ENCODE measurements at places on chromosomes 12 and 14.

DNA sequence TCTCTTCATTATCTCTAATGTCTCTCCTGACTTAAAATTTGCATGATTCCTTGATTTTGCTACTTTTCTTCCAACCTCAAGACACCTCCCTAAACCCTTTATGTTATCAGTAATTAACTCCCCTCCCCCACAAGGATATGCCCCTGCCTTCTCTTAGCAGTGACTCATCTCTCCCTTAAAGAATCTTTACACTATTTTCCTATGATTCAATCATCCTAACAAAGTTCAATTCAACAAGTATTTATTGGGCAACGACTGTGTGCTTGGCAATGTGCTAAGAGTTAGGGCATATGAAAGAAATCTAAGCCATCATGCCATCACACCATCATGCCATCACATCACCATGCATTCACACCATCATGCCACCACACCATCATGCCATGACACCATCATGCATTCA, 80.1 kb downstream of the ANO2 start:
- no peak for DNase-seq

GRCh38 chr12:17588968-17589367, 501.0 kb downstream of the RERGL start:
- no peak for DNase-seq

- DNase-seq, result no peak
Observed at GRCh38 chr12:65859519-65859918, 35.2 kb downstream of the HMGA2 start.

GRCh38 chr12:6613776-6614512, 6.8 kb upstream of the CHD4 start:
- DNase-seq, result peak; percentile 98

DNA sequence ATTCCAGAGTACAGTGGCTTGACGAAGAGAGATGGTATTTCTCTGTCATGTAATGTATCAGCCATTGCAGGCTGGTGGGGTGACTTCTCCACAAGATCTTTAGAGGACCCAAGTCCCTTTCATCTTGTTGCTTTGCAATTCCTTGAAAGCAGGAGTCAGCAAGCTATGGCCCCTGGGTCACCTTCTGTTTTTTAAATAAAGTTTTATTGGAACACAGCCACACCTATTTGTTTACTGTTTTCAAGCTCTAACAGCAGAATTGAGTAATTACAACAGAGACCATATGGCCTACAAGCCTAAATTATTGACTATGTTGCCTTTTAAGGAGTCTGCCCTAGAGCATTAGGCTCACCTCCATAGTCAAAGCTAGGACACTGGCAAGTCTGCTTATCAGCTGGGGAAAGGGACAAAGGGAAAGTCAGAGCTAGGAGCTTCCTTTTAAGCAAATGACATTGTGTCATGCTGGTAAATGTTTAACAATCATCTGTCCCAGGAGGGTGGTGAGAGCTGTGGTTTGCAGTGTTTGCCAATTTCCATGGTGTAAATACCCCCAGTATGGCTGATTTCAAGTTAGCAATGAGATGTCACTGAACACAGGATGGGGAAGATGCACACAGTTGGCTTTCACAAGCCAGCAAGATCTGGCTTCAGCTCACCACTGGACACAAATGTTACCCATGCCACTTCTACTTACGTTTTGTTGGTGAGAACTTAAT, 87.7 kb upstream of the PWP1 start:
- DNase-seq, result no peak

DNA sequence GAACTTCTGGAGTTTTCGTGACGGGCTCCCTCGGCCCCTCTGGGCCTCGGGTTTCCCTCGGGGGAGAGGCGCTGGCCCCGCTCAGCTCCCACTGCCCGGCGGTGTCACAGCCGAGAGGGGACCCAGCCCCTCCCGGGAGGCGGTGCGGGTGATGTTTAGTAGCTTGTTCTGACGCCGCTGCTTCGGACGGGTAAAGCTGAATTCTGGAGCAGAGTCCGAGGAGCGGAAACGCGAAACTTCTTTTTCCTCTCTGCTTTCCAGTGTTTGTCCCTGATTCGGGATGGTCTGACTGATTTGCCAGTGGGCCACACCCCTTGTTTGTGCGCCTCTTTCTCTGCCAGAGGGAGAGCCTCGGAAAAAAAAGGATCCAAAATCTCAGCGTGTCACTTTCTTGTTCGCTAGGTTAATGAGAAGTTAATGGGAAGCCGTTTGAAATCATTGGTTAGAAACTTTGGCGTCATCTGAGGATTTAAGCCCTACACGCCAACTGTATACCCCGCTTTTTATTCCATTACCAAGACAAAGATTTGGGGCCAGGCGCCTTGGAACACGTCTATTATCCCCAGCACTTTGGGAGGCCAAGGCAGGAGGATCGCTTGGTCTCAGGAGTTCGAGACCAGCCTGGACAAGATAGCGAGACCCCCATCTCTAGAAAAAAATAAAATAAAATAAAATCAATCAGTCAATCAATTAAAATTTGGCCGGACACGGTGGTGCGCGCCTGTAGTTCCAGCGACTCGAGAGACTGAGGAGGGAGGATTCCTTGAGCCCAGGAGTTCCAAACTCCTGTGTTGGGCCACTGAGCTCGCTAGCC, 756 bp downstream of the TULP3 start:
- no peak for DNase-seq

GRCh38 chr12:92028441-92028709, 117.3 kb downstream of the BTG1 start:
- DNase-seq, result no peak

GRCh38 chr14:75259510-75259855, 19.1 kb upstream of the FOS start:
- DNase-seq, result no peak

GRCh38 chr14:105294142-105294597, 6.6 kb downstream of the BRF1 start:
- peak; percentile 66 for DNase-seq

DNA sequence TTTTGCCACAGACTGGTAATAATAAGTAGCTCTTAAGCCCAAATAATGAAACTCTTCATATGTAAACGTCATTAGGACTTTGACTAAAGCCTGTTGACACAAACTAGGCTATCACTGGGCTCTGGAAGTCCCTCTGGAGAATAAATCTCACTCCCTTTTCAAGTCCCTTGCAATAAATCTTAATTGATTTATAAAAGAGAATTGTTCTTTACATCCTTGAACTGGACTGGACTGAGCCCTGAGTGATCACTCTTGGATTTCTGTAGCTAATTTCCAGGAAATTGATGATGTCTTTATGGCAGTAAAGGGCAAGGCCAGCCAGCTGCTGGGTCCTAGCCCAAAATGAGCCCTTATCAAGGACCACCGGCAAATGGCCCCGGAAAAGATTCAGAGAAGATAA, 1162.7 kb downstream of the BCL11B start:
- DNase-seq, result no peak

DNA sequence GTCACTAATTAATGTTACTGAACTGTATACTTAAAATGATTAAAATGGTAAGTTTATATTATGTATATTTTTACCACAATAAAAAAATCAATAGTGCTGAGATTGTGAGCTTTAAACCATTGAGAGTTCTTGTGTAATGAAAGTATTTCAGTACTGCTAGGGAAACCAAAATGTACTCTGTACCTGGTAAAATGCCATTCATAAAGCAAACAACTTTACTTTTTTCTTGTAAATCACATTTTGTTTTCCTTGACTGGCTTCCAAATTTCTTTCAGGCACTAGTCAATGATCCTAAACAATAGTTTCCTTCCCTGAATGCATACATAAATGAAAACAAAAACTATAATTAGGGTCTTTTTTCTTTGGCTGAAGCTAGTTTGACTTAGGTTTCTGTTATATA, 29.4 kb upstream of the SNRPF start:
- no peak for DNase-seq

DNA sequence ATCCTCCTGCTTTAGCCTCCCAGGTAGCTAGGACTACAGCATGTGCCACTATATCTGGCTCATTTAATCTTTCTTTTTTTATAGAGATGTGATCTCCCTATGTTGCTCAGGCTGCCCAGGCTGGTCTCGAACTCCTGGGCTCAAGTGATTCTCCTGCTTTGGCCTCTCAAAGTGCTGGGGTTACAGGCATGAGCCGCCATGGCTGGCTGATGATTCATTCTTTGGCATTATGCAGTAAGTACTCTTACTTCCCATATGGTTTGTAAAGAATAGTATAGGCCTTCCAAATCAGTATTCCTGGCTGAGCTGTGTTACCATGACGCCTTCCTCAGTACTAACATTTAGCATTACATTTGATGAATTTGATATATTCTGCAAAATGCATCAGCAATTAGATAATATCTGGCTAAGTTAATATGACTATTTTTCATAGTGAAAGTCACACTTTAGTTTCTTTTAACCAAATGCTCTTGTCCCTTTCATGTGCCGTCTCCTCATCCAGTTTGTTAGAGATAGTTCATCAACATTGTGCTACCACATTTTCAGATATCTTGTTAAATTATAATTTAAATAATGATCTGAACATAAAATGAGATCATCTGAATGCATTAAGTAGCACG, 3.2 kb upstream of the MIA2 start:
- DNase-seq, result no peak

DNA sequence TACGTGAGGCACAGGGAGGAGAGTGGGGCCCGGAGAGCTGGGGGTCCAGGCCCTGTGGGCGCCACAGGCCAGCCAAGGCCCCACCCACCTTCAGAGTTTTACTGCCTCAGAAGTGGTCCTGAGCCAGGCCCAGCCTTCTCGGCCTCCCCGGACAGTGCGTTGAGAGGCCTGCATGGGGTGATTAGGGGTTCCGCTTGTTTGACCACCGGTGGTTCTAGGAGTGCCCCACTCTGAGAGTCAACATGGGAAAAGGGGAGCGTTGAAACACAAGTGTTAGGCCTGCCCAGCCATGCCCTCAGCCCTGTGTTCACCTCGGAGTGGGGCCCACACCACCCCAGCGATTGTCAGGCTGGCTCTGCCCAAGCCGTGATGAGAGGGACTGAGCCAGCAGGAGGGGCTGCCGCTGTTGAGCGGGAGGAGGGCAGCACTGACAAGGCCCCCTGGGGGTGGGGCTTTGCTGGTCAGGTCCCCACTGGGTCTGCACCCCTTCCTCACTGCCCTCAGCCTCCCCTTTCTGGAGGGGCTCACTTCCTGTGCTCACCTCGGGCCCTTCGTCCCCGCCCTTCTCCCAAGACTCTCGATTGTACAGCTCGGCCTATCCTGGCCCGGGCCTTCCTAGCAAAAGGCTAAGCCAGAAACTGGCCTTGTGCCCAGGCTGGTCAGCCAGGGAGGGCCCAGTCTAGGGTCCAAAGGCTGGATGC, 4.8 kb downstream of the CKB start:
- DNase-seq, result no peak

DNA sequence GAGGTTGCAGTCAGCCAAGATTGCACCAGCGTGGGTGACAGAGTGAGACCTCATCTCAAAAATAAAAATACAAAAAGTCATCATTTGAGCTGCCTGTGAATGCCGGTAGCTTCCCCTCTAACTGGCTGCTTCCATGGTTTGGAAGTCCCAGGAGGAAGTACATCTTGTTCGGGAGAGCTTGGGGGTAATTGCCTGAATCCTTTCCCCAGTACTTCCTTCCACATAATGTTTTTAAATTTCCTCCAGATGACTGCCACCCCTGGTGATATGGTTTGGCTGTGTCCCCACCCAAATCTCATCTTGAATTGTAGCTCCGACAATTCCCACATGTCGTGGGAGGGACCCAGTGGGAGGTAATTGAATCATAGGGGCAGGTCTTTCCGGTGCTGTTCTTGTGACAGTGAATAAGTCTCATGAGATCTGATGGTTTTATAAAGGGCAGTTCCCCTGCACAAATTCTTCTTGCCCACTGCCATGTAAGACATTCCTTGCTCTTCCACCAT, 87.2 kb downstream of the SPRING1 start:
- DNase-seq, result no peak

GRCh38 chr14:89243286-89243685, 173.7 kb downstream of the FOXN3 start:
- no peak for DNase-seq

DNA sequence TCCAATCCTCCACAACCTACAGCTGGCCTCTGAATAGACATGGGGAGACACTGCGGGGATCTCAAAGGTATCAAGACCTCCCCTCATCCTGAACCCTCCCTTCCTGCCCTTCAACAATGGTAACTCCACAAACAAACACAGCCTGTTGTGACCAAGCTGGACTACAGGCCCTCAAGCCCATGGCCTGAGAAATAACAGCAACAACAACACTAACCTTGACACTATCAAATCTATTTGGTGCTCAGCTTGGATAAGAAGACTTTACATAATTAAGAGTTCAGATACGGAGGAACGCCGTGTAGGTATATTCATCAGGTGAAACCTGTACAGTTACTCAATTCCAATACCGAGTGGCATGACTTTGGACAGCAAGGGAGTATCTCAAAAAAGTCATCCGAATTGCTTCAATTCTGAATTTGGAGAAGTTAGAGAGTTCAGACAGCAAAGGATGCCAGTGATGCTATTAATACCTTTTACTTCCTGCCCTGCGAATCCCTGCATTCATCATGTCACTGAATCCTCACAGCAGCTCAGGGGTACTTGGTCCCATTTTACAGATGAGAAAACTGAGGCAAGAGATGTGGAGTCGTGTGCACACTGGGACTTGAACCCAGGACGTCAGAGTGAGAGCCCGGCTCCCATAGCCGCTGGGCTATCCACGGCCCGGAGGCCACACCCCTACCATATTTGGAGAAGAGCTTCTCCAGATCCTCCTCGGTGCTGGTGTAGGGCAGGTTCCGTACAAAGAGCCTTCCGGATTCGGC, 17.8 kb downstream of the RBM19 start:
- no peak for DNase-seq

GRCh38 chr12:98644433-98644711, 216 bp downstream of the IKBIP start:
- no peak for DNase-seq

- no peak for DNase-seq
Observed at GRCh38 chr14:63598807-63599206, 42.9 kb downstream of the WDR89 start.

GRCh38 chr14:77067632-77068516, 30.2 kb upstream of the CIPC start:
- DNase-seq, result peak; percentile 25

- DNase-seq, result peak; percentile 27
Observed at GRCh38 chr14:92603309-92604242, 90.0 kb downstream of the RIN3 start.

GRCh38 chr14:65072256-65072655, 30.1 kb downstream of the MAX start:
- DNase-seq, result no peak

GRCh38 chr12:4280351-4281163, 7.0 kb downstream of the CCND2 start:
- no peak for DNase-seq

GRCh38 chr12:90829044-90829443, 125.9 kb downstream of the CCER1 start:
- DNase-seq, result no peak

DNA sequence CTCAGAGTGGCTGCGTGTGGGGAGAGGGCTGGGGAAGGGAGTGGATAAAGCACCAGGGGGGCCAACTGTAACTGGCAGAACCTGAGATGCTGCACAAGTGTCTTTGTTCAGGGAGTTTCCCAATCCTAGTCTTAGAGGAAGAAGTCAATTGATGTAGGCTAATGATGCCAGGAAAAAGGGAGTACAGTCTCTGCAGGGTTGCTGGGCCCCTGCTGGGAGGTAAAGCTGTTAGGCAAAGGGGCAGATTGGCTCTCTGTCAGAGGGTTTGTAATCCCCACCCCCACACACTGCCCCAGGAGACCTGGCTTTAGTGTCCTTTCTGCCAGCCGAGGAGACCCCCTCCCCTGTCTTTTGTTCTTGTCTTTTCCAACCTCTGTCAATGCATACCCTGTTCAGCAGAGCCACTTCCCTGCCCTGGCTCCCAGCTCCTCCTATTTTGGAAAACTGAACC, 178.4 kb downstream of the KCNA5 start:
- no peak for DNase-seq

- DNase-seq, result no peak
Observed at GRCh38 chr14:37778135-37778943, 182.9 kb downstream of the TTC6 start.

All from GDM1 (cell line).